ENCODE measurements at places on chromosomes 16 and 17. TPM values are rescaled to one million over a fixed set of nuclear protein-coding genes. Genes with fewer than 3 reads are reported as not detected.

DNA sequence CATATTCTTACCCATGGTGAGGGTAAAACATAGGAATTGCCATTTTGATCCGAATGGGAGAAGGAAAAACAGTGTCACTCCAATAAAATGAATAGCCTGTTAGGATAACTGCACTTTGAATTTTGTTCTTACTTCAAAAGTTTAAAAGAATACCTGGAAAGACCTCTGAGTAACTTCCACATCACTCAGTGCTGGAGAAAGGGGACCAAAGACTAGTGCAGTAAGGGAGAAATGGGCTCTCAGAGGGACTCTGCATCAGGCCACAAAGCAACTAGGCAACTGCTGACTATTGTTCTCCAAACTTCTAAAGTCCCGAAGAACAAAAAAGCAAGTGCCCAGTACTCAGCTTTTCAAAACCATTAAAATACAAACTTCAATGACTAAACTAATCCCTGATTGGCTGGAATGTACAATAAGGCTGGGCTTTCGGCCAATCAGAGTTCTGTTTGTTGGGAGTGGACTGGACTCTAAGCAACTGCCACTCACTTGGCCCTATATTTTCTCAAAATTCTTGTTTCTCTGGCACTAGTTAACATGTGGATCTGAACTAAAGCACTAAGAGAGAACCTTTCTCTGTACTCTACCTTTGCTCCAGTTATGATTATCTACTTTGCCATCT lies 6.2 kb downstream of the DNAJC7 start:
- DNase-seq: no peak
- H3K4me1 ChIP-seq: peaks cover 39% of the 10 kb centered on the region
- H3K27me3 ChIP-seq: no peaks in the 10 kb centered on the region
- H3K27ac ChIP-seq: peak overlapping the region; percentile 37
- H3K4me3 ChIP-seq: no peak overlapping the region
- H3K36me3 ChIP-seq: 0 out of 2 replicates have a peak, but pooled peaks cover 12% of the 10 kb centered on the region

- no peak for DNase-seq
- H3K4me1 ChIP-seq: no peaks in the 10 kb centered on the region
- H3K27me3 ChIP-seq: peaks cover 82% of the 10 kb centered on the region
Observed at GRCh38 chr16:1209081-1209480, 16.0 kb downstream of the TPSG1 start.

- H3K27me3 ChIP-seq: peaks cover 67% of the 10 kb centered on the region
- no peaks in the 10 kb centered on the region for H3K4me1 ChIP-seq
- H3K4me3 ChIP-seq: no peak overlapping the region
- DNase-seq: no peak
Observed at GRCh38 chr17:77644181-77645071, 314.1 kb upstream of the TNRC6C start.

GRCh38 chr17:10109146-10109545 lies 89.3 kb downstream of the GAS7 start:
- DNase-seq: no peak
- no peaks in the 10 kb centered on the region for H3K4me1 ChIP-seq
- H3K27me3 ChIP-seq: peaks cover 53% of the 10 kb centered on the region
- no peak overlapping the region for H3K27ac ChIP-seq
- H3K4me3 ChIP-seq: no peak overlapping the region

DNA sequence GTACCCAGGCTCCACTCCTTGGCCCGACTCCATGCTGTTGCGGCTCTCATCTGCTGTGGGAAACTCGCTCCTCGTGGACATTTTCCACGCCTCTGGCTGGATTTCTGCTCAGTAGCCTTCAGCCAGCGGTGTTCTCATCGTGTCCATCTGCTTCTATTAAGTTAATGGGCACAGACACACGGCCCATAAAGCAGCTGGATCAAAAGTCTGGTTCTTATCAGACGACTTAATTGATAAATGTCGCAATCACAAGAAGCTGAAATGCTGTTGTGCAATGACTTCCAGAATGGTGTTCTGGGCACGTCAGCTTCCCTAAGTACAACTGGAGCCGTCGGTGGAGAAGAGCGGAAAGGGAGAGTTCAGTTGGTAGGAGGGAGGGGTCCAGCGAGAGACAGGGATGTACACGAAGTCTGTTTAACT lies 211.7 kb upstream of the CHMP6 start:
- H3K4me3 ChIP-seq: no peak overlapping the region
- DNase-seq: no peak
- H3K27ac ChIP-seq: no peak overlapping the region
- peaks cover 17% of the 10 kb centered on the region for H3K4me1 ChIP-seq

Gene CCL7
- total RNA-seq: not detected

Gene C16orf86
- 0.46 TPM for total RNA-seq

Gene B4GALNT2
- total RNA-seq: not detected

All from PC-9 (cell line).